K562 (cell line): ENCODE measurements at places on chromosomes 12 and 14. TPM values are rescaled to one million over a fixed set of nuclear protein-coding genes. Genes with fewer than 3 reads are reported as not detected.

DNA sequence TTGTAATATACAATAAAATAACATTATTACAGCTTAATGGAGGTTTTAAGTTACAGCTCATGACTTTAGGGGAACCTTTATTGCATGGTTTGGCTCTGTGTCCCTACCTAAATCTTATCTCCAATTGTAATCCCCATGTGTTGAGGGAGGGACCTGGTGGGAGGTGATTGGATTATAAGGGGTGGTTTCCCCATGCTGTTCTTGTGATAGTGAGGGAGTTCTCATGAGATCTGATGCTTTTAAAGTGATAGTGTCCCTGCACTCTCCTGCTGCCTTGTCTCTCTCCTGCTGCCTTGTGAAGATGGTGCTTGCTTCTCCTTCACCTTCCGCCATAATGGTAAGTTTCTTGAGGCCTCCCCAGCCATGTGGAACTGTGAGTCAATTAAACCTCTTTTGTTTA is 132.1 kb upstream of the SYT1 start:
- H3K36me3 ChIP-seq: no peaks in the 10 kb centered on the region
- no peak overlapping the region for H3K4me3 ChIP-seq
- no peaks in the 10 kb centered on the region for H3K4me1 ChIP-seq
- no peaks in the 10 kb centered on the region for H3K27me3 ChIP-seq
- H3K27ac ChIP-seq: no peak overlapping the region

The GDF11 gene
- 15.7 and 19.9 TPM in 2 replicates for total RNA-seq

DNA sequence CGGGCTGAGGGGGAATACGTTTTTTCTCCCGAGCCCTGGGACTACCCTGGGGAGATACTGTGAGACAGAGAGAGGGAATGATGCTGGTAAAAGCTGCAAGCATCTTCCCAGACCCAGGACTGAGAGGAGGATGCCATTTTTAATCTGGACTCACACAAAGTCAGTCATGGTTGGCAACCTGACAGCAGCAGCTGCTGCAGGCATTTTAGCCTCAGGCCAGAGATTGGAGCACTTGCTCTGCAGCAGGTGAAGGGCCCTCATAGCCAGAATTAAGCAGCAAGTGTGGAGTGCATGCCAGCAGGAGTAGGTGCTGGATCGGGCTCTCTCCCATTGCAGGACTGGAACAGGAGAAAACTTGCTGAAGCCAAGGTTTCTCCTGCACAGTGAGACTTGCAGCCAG is 361.1 kb upstream of the CLEC14A start:
- H3K4me1 ChIP-seq: no peaks in the 10 kb centered on the region
- no peak for DNase-seq
- H3K36me3 ChIP-seq: no peaks in the 10 kb centered on the region
- H3K4me3 ChIP-seq: no peak overlapping the region

- H3K27ac ChIP-seq: no peak overlapping the region
- H3K36me3 ChIP-seq: no peaks in the 10 kb centered on the region
- no peak for DNase-seq
- peaks cover 11% of the 10 kb centered on the region for H3K4me1 ChIP-seq
- H3K4me3 ChIP-seq: no peak overlapping the region
Measured at GRCh38 chr14:24321212-24321975, 10.1 kb downstream of the LTB4R start.

The EXOC3L4 gene
- total RNA-seq: 5.4 and 6.7 TPM in 2 replicates

DNA sequence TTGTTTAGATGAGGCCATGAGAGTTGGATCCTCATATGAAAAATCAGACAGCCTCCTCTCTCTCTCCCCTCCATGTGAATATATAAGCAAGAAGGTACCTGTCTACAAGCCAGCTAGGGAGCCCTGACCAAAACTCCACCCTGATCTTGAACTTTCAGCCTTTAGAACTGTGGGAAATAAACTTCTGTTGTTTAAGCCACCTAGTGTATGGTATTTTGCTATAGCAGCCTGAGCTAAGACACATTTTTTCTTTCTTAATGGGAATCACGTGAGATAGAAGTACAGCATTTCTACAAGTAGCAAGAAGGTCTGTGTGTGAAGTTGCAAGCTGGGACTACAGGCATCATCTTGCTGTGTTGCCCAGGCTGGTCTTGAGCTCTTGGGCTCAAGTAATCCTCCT is 16.3 kb upstream of the ABHD12B start:
- no peaks in the 10 kb centered on the region for H3K36me3 ChIP-seq
- H3K4me1 ChIP-seq: no peaks in the 10 kb centered on the region
- H3K4me3 ChIP-seq: no peak overlapping the region
- DNase-seq: no peak

GRCh38 chr12:44930972-44931600 is 55.0 kb upstream of the NELL2 start:
- DNase-seq: peak; percentile 18

The TEX52 gene
- not detected in 2 replicates for total RNA-seq

DNA sequence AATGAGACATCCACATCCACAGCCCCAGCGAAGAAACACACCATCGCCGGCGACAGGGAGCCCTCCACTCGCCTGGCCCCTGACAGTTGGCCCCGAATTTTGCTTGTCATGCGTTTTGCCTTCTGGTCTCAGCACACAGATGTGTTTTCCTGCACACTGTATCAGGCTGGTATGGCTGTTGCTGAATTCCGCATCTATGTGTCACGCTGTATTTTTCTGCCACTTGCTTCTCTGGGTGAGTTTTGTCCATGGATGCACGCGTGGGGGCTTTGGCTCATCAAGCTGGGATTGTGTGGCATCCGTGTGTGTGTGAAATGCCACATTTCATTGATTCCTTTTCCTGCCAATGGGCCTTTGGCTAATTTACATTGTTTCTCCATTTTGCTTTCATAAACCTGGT is 26.5 kb downstream of the ARL6IP4 start:
- H3K4me3 ChIP-seq: no peak overlapping the region
- peaks cover 9% of the 10 kb centered on the region; the same call in 2 of the 3 replicates for H3K36me3 ChIP-seq
- DNase-seq: no peak
- no peaks in the 10 kb centered on the region; the same call in 2 of the 3 replicates for H3K4me1 ChIP-seq

The REM2 gene
- total RNA-seq: 0.40 and 0.69 TPM in 2 replicates

The KCNK10 gene
- total RNA-seq: not detected in 2 replicates

The PTGDR gene
- not detected in 2 replicates for total RNA-seq

- no peak for DNase-seq
- no peak overlapping the region for H3K27ac ChIP-seq
- H3K36me3 ChIP-seq: peaks cover 85% of the 10 kb centered on the region
- H3K27me3 ChIP-seq: no peaks in the 10 kb centered on the region
- peaks cover 4% of the 10 kb centered on the region; the same call in 2 of the 3 replicates for H3K4me1 ChIP-seq
- H3K4me3 ChIP-seq: no peak overlapping the region
Measured at GRCh38 chr12:108543652-108544051, 17.3 kb downstream of the SART3 start.

The BCL2L14 gene
- not detected in 2 replicates for total RNA-seq

The OR11H7 gene
- not detected in 2 replicates for total RNA-seq

The SLC2A3 gene
- total RNA-seq: 140 and 161 TPM in 2 replicates

- no peak overlapping the region for H3K4me3 ChIP-seq
- H3K27ac ChIP-seq: peak overlapping the region; percentile 45; the same call in 2 of the 3 replicates
- H3K4me1 ChIP-seq: peaks cover 27% of the 10 kb centered on the region
- no peaks in the 10 kb centered on the region for H3K27me3 ChIP-seq
Measured at GRCh38 chr14:100662879-100663760, 63.6 kb upstream of the DLK1 start.

The TXNDC16 gene
- total RNA-seq: 5.2 and 6.0 TPM in 2 replicates

The SLC10A1 gene
- not detected in 2 replicates for total RNA-seq

DNA sequence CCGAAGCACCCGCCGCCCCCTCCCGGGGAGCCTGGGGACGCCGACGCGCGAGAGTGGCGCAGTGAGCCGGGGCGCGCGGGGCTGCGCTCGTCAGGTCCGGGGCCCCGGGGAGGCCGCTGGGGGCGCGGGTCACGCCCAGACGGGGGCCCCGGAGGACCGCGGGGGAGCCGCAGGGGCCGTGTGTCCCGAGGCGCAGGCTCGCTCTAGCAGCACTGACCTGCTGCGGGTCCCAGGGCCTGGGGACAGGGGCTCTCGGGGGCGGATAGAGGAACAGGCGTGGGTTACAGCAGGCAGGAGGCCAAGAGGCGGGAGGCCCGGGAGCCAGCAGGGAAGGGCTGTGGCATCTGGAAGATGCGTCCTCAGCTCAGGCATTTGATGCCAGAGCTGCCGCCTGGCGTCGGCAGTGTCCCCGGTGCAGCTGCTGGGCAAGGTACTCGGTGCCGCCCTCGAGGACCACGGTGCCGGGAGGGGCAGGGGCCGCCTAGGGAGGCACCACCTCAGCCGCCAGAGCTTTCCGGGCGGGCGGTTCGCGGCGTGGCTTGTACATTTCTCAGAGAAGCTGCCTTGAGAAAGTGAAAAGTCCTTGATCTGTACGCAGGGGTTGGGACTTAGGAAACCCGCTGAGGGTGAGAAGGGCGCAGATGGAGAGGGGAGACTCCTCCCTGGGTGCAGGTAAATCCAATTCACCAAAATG is 1.2 kb downstream of the WNT5B start:
- DNase-seq: no peak
- peaks cover 17% of the 10 kb centered on the region for H3K4me1 ChIP-seq
- H3K27me3 ChIP-seq: no peaks in the 10 kb centered on the region
- no peak overlapping the region for H3K4me3 ChIP-seq
- no peak overlapping the region for H3K27ac ChIP-seq

The EMC9 gene
- 13.2 and 13.3 TPM in 2 replicates for total RNA-seq

DNA sequence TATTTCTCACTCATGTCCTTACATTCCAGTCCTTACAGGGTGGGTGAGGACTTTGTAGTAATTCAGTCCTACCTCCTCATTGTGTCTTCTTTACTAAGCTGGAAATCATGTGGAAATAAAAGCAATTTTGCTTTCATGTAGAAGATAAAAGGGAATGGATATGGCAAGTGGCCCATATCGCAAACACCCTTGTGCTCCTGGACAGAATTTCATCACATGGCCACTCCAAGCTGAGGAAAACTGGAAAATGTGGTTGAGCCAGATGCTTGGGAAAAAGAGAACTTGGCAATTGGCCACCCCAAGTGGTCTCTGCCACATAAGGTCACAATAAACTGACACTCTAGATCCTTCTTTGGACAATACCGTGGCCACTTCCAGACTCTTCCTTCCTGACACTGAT is 64.2 kb upstream of the IFNG-AS1 start:
- H3K36me3 ChIP-seq: no peaks in the 10 kb centered on the region
- DNase-seq: no peak
- H3K4me1 ChIP-seq: no peaks in the 10 kb centered on the region
- H3K27ac ChIP-seq: no peak overlapping the region
- H3K4me3 ChIP-seq: no peak overlapping the region

GRCh38 chr12:94909663-94910062 is 93.8 kb downstream of the NDUFA12 start:
- peaks cover 16% of the 10 kb centered on the region for H3K27me3 ChIP-seq
- H3K4me3 ChIP-seq: no peak overlapping the region
- H3K4me1 ChIP-seq: no peaks in the 10 kb centered on the region
- H3K27ac ChIP-seq: no peak overlapping the region

The GDF3 gene
- total RNA-seq: not detected in 2 replicates

GRCh38 chr12:58206876-58207275 is 265.5 kb downstream of the ATP23 start:
- no peak for DNase-seq

The ITGB7 gene
- 2.0 and 3.5 TPM in 2 replicates for total RNA-seq

The TSPAN19 gene
- total RNA-seq: not detected in 2 replicates

GRCh38 chr12:26789731-26790644 is 43.0 kb downstream of the ITPR2 start:
- H3K4me1 ChIP-seq: no peaks in the 10 kb centered on the region; the same call in 1 of the 2 replicates
- H3K4me3 ChIP-seq: no peak overlapping the region
- H3K36me3 ChIP-seq: no peaks in the 10 kb centered on the region

The CRADD gene
- 29.5 and 31.4 TPM in 2 replicates for total RNA-seq
